ENCODE measurements at places on chromosomes 3 and 15.
A peak's percentile ranks its signal among the peaks of the same experiment; 100 is the strongest.

DNA sequence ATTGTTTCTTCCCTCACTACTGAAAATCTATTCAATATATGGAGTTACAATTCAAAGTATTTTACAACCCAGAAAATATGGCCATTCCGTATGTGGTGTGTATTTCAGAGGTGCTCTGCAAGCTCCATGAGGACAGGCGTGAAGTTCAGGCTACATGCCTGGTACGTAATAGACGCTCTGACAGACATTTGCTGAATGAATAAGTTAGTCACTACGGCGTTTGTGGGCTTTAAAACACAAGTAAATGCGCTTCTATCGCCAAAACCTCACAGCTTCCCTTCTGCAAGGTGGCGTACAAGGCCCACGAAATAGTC, 701 bp upstream of the TIPARP start:
- DNase-seq = no peak

GRCh38 chr3:149080011-149080698, 6.2 kb downstream of the HLTF start:
- DNase-seq = no peak

DNA sequence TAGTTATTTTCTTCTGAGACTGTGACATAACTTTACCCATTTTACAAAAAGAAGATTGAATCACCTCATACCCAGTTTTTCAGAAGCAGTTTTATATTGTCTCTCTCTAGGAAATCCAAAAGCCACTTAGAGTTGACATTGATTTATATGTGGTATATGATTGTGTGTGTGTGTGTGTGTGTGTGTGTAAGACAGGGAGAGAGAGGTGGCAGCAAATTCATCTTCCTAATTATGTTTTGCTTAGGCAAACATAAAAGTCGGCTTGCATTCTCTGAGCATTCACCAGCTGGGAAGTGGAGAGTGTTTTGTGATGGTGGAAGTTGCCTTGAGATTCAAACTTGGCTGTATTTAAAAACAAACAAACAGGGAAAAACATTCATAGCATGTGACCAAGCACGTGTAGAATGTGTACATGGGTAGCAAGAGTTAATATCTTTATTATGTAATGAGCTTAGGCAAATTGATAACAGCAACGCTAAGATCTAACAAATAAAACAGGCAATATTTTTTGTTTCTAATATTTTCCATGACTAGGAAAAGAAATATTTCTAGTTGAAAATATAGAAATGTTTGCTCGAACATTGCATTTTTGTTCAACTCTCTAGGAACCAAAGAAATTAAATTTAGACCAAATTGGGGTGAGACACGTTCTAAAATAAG, 64.4 kb upstream of the IGF1R start:
- DNase-seq = no peak

GRCh38 chr15:74319596-74320351, 47.7 kb downstream of the CYP11A1 start:
- peak; percentile 49 for DNase-seq

DNA sequence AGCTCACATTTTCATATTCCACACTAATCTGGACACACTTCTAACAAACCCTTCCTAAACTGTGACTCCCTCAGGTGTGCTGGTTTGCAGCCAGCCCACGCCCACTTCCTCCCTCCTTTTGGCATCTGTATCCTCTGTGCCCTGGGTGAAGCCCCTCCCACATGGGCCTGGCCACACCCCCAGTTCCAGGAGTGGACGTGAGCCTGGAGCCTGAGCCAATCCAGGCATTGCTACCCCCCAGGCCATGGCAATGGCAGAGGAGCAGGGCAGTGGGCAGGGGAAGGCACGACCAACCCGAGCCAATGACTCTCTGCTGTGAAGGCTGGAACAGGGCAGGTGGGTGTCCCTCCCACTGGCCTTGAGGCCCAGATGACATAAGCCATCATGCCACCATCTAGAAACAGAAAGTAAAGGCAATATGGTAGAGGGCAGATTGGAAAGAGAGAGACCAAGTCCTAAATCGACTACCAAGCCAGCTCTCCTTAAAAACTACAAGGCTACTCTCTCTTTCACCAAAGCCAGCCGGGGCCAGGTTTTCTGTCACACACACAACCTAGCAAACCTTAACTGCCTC, 18.6 kb downstream of the FAM174B start:
- no peak for DNase-seq

GRCh38 chr15:75049392-75049791, 26.0 kb downstream of the PPCDC start:
- DNase-seq = no peak

GRCh38 chr3:137792626-137793271, 28.6 kb downstream of the SOX14 start:
- DNase-seq = peak; percentile 63

GRCh38 chr3:197354568-197355001, 56.2 kb upstream of the DLG1 start:
- no peak for DNase-seq

DNA sequence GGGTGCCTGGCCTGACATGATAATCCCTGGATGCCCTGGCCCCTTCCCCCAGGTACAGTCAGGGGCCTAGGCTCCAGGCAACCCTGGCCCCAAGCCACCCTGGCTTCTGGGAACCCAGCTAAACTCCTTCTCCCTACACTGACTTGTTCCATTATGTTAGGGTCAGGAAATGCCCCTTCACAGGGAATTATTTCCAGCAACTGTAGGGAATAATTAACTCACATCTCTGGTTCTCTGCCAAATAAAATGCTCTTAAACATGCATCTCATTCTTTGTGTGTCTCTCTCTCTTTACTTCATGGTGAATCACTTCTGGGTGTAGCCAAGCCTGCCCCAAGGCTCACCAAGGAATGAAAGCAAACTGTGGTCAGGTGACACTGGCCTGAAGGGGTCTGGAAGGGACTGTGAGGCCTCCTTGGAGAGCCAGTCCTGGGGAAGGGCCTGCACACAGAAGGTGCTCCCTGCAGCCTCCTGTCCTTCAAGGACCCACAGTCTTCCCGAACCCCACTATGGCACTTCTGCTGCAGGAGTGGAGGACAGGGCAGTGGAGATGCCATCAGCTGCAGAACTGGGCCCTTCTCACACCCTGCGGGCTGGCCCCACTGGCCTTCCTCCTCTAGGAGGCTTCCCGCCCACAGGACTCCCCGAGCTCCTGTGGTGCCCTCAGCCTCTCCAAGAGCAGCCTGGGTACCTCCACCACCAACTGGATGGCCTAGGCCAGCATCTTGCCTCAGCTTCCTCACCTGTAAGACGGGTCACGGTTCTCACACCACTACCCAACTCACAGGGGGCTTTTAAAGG, 17.6 kb downstream of the TKT start:
- no peak for DNase-seq

- DNase-seq = no peak
These were observed 53.0 kb upstream of the FGD5 start for GRCh38 chr3:14765576-14766427.

- DNase-seq = peak; percentile 97
These were observed 23.3 kb upstream of the C15orf39 start for GRCh38 chr15:75178171-75178937.

GRCh38 chr3:76841747-76842146, 198.2 kb upstream of the ROBO2 start:
- no peak for DNase-seq

DNA sequence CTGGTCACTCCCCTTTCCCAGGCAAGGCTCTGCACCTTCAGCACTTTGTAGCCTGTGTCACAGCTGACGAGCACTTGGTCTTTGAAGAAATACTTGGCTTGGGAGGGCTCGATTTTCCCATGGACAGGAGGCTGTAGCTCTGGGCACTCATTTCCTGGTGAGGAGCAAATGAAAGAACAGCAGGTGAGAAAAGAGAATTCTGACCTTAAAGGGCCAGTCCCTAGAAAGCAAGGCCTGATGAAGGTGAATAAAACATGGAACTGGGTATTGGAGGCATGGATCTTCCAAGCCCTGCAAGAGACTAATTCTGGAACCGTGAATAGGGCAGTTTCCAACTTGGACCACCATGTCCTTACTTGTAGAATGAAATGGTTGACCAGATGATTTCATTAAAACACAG, 39.9 kb downstream of the MASP1 start:
- DNase-seq = no peak

GRCh38 chr3:65006300-65006739, 318.5 kb upstream of the ADAMTS9 start:
- DNase-seq = no peak

- DNase-seq = no peak
These were observed 215.8 kb downstream of the AGBL1 start for GRCh38 chr15:86295511-86295910.

- no peak for DNase-seq
These were observed 17.5 kb downstream of the ADPGK start for GRCh38 chr15:72766025-72766424.

DNA sequence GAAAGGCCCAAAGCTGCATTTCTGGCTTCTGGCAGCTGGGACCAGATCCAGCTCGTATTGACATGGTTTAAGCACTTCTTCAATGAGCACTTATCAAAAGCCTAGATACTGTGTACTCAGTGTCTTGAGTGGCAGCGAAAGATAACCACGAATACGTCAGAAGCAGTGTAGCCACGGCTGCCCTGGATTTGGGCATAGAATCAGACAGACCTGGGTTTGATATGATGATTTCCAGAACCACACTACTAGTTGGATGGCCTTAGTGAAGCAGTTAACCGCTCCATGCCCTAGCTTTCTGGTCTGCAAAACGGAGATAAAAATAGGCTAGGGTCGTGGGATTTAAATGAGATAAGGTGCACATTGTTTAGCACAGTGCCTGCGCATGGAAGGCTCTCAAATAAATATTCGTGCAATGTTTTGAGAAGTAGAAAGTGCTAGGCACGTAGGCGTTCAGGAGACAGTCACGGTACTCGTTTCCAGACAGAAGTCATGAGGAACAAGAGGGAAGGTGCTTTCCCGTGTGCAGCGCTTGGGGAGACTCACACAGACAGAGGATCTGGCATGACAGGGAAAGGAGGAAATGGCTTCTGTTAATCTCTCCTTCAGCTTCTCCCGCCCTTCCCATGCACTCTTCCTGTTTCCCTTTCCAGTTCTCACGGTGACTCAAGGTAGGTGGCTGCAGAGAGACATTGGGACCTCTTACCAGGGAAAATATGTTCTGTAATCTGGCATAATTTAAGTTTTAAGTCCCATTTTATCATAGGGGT, 70.3 kb downstream of the CCNL1 start:
- DNase-seq = no peak

DNA sequence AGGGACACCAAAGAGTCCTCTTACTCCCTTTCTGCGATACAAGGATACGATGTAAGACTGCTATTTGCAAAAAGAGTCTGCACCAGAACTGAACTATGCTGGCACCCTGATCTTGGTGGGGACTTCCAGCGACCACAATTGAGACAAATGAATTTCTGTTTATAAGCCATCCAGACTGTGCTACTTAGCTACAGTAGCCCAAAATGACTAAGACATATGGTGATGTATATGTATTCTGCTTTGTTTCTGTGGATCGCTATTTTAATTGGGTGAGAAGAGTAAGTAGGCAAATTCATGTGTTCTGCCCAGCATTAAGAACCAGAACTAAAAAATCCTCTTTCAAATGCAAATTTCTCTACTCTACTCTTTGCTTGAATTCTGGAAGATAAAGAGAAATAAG, 720.9 kb downstream of the DIPK2A start:
- DNase-seq = no peak

GRCh38 chr3:49718858-49719213, 648 bp downstream of the AMIGO3 start:
- DNase-seq = no peak

- no peak for DNase-seq
These were observed 359.8 kb upstream of the C2CD4B start for GRCh38 chr15:62524848-62525247.

DNA sequence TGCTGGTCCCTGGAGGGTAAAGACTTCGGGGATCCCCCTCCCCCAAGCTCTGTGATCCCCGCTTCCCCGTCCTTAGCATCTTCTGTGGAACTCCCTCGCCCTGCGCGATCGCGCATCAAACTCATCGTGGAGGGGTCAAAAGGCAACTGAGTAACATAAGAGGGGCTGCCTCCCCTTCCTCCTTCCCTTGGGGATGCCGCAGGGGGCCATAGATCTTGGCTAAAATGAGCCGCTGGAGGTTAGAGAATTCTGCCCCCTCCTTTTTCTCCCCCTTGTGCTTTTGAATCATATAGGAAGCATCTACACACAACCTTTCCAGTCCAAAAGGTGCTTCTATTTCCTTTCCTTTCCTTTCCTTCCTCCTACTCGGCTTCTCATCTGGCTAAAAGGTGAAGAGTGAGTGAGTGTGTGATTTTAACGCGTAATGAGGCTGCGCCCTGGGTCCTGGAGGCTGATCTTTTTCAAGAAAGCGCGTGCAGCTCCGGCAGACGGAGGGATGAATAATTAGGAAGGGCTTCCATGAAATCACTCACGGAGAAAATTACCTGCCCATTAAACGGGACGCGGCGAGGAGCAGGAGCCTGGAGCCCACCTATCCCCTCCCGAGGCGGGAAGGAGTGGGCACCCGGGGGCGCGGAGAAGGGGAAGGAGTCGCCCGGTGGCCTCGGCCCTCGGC, 831 bp upstream of the ROBO2 start:
- DNase-seq = no peak
